ENCODE measurements at places on chromosomes 1 and 21.

DNA sequence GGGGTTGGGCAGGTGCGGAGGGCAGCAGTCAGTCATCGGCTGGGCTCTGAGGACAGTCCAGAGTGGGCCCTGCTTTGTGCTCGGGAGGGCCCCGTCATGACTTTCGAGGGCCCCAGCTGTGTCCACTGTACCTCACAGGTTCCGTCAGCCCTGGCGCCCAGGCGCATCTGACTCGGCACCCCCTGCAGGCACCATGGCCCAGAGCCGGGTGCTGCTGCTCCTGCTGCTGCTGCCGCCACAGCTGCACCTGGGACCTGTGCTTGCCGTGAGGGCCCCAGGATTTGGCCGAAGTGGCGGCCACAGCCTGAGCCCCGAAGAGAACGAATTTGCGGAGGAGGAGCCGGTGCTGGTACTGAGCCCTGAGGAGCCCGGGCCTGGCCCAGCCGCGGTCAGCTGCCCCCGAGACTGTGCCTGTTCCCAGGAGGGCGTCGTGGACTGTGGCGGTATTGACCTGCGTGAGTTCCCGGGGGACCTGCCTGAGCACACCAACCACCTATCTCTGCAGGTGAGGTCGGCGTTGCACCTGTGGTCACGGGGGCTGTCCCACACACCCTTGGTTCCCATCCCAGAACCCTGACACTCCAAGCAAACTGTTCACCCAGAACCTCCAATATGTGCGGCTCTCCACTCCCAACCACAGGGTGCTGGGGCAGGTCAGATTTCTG, 7.8 kb downstream of the PODN start:
- no peak for DNase-seq

- DNase-seq, result peak; percentile 52
Observed at GRCh38 chr1:246497331-246497915, 9.7 kb downstream of the SMYD3 start.

- DNase-seq, result peak; percentile 28
Observed at GRCh38 chr1:61641578-61642336, 83.2 kb downstream of the TM2D1 start.

DNA sequence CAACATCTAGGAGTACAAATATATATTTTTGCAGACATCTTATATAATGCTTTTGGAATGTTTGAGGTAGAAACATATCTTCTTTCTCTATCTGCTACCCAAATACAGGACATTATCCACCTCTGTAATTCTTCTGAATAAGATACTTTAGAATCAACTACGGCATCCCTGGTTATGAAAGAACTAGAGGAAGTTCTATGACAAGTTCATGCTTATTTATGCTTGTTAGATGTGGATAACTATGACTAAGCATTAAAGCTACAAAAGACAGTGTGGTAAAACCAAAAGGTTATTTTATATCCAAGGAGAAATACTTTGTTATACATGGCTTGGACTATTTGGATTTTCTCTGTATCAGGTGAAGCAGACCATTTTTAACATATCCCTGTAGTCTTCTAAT, 894.0 kb downstream of the KCNT2 start:
- DNase-seq, result peak; percentile 5

GRCh38 chr1:54227891-54228310, 27.9 kb downstream of the MRPL37 start:
- no peak for DNase-seq

DNA sequence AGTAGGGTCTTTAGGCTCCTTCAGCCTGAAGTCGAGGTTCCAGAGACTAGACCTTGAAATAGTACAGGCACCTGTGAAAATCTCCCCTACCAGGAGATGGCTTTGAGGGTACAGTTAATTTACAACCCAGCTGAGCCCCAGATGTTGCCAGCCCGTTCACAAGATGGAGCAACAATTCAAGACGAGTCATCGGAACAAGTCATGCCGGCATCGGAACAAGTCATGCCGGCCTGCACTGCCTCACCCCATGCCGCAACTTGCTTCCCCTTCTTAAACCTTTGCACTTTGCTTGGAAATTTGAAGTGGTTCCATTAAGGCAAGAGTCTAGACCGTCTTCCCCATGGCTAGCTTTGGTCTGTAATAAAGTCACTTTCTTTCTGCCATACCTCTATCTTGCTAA, 16.0 kb downstream of the HHAT start:
- no peak for DNase-seq

GRCh38 chr21:36381841-36382589, 3.2 kb upstream of the CHAF1B start:
- DNase-seq, result no peak

DNA sequence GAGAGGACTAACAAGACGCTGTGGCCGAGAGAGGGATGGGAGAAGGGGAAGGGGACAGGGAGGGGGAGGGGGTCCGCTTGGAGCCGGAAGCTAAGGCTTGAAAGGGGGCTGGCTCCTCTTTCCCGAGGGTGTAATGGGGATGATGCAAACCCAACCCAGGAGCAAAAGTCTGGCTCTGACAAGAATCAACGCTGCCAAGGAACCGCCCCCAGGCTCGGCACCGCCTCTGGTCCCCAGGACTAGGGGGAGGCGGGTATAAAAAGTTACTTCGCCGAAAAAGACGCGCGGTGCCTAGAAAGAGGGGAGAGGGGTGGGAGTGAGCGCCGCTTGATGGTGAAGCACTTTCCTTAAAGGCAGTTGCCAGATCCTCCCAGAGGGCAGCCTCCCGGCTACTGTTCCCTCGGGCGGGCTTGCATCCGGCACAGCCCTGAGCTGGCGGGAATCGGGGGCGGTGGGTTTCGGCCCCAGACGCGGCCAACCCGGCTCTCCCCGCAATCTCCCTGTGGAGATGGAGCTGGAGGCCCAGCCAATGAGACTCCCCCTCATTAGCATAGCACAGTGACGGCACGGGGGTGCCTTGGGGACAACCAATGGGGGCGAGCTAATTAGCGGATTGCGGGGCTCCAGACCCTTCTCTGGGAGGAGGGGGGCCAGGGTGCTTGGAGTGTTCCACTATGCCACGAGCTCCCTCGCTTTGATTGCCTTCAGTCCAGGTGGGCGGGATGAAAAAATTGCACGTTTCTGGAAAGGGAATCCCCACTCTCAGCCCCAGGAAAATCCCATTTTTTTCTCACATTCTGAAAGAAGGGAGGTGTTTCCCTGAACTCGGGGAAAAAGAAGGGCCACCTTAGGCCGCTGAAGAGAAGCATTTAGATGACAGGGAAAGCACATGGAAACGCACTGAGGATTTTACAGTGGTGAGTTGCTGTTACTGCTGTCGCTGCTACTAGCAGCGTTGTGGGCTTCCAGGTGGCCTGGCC, at the start of gene KCNT2:
KCNT2 (minus strand) TSS at position 51 of the 980 bp plus-strand sequence. CDS start 131 bp downstream, outside the sequence.
- no peak for DNase-seq

GRCh38 chr1:190169311-190170067, 308.2 kb downstream of the BRINP3 start:
- DNase-seq, result no peak

DNA sequence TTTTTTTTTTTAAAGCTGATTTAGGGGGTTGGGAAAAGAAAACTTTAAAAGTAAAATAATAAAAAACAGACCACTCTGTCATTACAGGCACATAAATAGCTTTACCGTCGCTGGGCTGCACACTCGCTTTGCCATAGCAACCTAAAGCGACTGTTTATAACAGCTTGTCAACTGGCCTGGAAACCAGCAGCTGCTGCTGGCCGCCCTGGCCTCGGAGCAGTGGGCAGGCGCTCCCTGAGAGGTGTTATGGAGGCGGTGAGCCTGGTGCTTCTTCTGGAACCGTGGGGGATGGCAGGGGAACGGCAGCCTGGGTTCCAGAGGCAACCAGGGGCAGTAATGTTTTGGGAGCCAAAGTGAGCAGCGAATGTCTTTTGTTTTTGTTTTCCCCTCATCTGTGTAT, 45.7 kb downstream of the ATP2B4 start:
- DNase-seq, result peak; percentile 18

GRCh38 chr1:172176206-172176605, 244.3 kb upstream of the C1orf105 start:
- no peak for DNase-seq

DNA sequence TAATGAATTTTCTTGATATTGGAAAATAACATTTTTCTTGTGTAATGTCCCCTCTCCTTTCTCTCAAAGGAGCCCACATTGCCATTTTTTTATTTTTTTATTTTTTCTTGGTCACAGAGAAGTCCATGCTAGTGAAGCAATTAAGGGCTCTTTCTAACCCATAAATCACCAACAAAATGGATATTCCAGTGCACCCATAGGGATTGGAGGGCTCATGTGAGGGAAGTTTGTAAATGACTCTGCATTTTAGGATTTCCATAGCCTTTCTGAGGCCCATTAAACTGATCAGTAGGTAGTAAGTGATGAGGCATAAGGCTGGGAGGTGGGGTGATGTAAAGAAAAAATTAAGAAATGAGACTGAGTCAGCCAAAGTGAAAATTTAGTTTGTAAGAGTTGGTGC, 55.9 kb upstream of the JAK1 start:
- no peak for DNase-seq

DNA sequence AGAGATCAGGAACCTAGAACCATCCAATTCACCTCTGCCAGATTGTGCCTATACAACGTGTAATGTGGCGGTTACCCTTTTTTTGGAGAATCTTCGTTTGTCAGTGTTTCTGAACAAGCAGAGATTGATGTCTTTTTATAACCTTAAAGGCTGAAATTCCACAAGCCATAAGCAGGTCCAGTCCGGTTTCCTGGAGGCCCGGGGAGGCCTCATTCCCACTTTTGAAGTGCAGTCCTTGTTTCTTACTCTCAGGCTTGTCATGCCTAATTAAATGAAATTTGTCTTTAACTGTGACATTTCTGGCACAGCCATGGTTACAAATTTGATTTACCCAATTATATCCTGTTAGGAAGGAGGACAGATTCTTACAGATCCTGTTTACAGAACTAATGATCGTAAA, 27.8 kb downstream of the ZNF362 start:
- no peak for DNase-seq

- DNase-seq, result no peak
Observed at GRCh38 chr1:61588736-61589672, 135.9 kb downstream of the TM2D1 start.

DNA sequence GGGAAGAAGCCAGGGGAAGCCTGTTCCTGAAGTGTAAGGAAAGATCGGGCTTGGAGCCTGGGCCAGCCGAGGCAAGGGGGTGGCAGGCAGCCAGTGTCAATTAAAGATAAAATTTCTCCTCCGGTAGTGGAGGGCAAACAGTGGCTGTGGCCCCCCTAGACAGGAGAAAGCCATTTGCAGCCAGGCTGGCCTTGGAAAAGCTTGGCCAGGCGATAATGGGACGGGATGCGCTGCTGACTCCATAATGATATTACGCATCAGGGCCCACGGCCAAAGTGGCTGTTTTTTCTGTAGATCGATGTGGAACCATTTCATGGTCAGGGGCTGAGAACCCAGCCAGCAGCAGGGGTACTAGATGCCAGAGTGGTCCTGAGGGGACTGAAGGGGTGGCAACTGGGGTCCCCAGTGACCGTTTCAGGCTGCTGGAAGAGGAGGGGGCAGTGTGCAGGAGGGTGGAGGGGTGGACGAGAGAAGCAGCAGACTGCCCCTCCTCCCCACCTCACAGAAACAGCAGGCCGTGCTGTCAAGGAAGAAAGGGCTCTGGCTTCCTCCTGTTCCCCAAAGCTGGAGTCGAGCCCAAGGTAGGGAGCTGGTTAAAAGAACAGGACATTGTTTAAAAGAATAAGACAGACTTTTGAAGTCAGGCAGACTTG, 25.2 kb downstream of the KCNC4 start:
- no peak for DNase-seq

GRCh38 chr1:55129194-55129728, 85.9 kb downstream of the USP24 start:
- peak; percentile 46 for DNase-seq

DNA sequence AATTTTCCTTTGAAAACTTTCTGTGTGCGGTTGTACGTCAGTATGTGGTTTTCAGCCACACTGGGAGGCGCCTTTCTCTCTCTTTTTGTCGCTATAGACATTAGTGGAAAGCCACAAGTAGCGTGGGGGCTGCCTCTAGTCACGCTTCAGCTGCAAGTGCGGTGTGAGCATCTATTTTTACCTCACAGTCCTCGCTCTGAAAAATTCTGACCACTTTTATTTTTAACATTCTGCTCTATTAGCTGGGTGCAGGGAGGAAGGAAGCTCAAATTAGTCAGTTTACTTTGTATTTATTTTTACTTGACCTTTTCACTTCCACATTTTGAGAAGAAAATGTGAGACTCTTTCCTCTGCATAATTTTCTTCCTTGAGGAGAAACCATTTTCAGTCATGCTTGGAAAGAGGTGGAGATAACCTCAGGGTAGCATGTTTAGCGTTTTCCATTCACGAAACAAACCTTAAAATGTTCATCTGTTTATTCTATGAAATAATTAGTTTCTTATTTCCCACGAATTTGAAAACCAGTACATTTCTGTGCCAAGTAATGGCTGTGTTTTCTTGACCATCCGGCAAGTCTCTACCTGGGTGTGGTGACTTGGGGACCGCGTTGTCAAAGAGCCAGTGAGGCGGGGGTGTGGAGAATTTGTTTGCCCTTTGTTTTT, 35.6 kb downstream of the ADARB1 start:
- no peak for DNase-seq

DNA sequence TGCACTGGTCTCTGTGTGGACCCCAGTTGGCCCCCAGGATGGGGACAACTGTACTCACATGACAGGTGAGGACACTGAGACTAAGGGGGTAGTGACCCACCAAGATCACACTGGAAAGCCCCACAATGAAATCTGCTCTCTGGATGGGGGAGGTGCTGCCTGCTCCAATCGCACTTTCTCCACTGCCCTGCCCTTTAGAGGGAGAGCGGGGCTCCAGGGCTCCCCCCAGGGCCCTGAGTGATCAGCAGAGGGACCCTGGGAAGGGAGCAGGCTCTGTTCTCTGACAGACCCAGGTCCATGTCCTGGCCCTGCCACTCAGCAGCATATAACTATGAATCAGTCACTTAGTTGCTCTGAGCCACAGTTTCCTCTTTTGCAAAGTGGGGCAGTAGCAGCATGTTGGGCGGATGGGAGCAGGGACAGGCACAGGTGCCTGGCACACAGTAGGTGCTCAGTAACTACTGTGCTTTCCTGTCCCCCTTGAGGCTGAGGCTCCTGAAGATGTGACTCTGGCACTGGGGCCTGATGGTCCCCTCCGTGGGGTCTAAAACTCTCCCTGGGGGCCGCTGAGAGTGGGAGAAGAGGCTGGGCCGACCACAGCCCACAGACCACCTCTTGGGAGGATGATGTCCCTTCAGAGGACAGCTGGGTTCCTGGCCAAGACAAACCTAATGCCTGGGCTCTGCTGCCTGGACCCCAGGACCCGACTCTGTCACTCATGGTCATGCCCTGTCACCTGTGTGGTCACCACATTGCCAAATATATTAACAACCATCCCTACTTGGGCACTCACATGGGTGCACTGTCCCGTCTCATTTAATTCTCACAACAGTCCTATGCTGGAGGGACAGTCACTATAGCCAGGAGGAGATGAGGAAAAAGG, 222.7 kb downstream of the PTPRU start:
- no peak for DNase-seq

GRCh38 chr1:217525773-217526490, 105.0 kb downstream of the GPATCH2 start:
- DNase-seq, result no peak

DNA sequence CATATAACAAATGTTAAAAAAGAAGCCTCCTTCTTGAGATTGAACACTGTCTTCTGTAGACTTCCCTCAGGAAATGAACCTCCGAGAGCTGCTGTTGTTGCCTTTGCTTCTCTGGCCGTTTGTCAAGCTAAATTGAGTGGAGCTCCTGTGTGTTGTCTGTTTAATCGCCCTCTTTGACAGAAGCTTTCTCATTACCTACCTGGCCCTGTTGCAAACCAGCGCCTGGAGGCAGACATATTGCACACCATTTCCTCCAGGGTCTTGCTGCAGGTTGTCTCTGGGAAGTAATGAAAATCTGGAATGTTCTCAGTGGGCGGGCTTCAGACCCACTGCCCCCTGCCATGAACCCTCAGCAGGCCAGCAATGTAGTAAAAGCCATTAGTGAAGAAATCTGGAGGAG, 83.3 kb downstream of the GABPA start:
- no peak for DNase-seq

GRCh38 chr1:203511513-203511912, 17.6 kb downstream of the OPTC start:
- no peak for DNase-seq
